Activated naive CD4-positive, alpha-beta T cell treated with anti-CD3 and anti-CD28 coated beads, Interleukin-2, amount 50 U/mL, for 72 hours (primary cell): ENCODE measurements at places on chromosomes 7 and 10.
A peak's percentile ranks its signal among the peaks of the same experiment; 100 is the strongest.

GRCh38 chr10:26269754-26270153, 53.2 kb downstream of the GAD2 start:
- DNase-seq = no peak

DNA sequence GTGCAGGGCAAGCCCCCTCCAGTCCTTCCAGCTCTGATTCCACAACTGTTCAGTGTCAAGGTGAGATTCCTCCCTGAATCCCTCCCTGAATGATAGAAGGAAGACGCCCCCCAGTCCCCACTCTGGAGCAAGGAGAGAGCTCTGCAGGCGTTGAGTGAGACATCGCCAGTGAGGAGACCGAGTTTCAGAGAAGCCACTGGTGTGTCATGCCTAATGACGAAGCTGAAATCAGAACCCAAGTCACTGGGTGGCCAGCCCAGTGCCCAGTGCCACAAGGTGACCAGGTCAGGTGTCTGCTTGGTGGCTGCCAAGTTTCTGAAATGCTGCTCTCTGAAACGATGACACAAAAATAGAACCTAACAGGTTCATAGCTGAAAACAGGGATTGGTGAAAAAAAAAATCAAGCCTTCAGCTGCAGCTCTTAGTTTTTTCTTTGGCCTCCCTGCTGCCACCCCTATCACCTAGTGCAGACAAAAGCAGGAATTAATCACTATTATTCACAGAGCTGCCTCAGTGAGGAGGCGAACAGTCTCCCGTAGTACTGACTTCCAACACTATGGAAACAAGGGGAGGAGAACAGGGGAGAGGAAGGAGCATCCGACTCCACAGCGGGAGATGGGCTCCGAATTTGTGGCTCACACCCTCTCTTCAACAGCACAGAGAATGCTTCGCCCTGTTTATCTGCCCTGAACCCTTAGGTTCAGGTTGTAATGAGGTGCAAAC, 153.5 kb downstream of the ARHGAP12 start:
- DNase-seq = no peak

DNA sequence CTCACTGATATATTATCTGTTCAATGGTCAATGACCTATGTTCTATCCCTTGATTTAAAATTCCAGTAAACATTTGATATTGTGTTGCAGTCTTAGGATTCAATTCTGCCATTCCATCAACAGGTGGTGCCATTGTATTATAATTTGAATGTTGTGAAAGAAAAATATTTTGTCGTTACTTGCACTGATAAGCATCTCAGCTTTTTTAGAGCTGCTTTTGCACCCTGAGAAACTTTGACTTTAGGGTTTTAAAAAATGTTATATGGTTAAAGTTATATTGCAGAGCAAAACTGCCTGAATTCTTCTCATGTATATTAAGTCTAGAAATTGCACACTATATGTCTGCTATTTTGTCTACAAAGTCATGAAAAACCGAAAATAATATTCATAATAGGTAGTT, 18.8 kb upstream of the MINDY3 start:
- no peak for DNase-seq

DNA sequence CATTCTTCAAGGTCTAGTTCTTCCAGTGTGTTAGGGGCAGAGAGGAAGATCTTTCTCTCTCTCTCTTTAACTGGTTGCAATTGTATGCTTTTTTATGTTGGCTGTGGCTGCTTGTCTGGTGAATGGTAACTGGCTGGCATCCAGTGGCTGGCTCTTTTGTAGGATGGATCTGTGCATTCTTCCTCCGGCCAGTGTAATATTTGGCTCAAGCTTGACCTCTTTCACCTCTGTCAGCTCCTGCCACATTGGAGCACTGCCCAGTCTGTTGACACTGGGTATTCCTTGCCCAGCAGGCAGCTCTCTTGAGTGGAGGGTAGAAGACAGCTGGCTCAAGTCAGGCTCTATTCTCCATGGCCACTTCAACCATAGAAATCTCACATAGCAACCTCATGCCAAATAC, 528.3 kb downstream of the PHTF2 start:
- no peak for DNase-seq

DNA sequence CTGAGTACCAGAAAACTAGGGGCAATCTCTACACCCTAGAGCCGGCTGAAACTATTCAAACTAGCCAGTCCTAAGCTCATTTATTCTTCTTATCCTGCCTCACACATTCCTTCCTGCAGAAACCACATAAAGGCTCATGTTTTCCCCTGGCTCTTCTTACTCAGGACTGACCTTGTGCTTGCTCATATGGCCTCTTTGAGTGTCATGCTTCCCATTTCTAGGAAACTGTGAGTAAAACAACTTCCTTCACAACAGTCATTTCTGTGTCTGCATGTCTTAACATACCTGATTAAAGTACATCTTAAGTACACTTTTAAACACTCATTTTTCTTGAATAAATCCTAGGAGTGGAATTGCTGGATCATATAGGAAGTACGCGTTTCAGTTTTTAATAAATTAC, 52.3 kb upstream of the KIAA1217 start:
- DNase-seq = no peak

DNA sequence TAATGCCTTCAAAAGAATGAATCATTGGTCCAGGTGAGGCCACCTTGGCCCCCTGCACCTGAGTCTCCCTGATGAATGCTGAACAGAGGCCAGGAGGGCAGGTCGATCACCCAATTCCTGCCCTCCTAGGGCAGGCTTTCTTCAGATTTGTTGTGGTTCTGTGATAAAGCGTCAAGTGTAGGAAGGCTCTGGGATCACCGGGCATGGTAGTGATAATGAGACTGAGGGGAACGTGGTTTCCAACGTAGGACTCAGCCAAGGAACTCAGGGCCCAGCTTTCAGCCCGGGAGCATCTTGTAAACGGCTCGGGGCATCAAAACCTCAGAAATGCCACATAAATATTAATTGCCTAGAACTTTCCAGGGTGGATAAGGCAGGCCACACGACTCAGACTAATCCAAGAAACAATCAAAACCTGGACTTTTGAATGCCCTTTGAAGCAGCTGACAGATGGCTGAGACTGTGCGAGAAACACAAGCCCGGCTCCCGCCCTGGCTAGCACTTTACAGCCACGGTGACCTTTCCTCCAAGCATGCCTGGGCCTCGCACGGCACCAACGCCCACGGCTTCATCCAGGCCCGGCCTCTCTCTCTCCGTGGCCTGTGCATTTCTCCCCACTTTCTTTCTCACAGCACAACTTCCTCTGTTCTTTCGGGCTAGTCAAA, 239.3 kb upstream of the GRB10 start:
- no peak for DNase-seq

DNA sequence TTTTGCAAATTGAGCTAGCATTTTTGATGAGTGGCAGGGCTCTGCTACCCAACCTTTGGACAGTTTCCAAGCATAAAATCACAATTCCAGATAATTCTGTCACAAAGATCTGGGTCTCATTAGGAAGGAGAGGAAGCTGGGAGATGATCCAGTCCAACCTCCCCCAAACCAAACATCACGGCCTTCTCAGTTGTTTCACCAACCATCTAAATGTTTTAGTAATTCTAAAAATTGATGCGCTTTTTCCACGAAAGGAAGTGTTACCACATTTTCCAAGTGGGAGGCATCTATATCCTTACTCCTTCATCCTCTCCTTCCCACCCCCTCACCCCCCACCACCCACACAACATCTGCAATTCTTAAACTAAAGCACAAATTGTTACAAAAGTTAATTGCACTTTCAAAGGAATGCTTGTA, 108.3 kb downstream of the EGFR start:
- no peak for DNase-seq

DNA sequence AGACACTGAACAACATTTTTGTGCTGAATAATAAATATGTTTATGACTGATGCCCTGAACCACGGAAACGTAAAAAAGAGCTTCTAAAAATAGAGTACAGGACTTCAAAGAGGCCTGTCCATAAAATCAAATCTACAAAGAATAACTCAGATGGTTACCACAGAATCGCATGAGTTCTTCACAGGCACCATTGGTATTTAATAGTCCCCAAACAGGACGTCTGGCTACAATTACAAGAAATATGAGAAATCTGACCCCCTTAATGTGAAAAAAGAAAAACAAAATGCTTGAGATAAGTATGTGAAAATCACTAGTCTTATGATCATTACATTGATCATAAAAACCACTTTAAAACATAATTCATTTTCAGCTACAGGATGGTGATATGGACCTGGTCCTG, 20.8 kb downstream of the CYTH3 start:
- DNase-seq = no peak

GRCh38 chr7:45236666-45237065, 79.1 kb downstream of the RAMP3 start:
- no peak for DNase-seq

GRCh38 chr7:142112086-142112485, 568 bp downstream of the MGAM2 start:
- DNase-seq = no peak

GRCh38 chr10:17028798-17029197, 100.8 kb downstream of the CUBN start:
- DNase-seq = no peak

- peak; percentile 65 for DNase-seq
These were observed 89.2 kb downstream of the DLG5 start for GRCh38 chr10:77837248-77837924.

- DNase-seq = no peak
These were observed 272.4 kb downstream of the ADARB2 start for GRCh38 chr10:1464881-1465417.

DNA sequence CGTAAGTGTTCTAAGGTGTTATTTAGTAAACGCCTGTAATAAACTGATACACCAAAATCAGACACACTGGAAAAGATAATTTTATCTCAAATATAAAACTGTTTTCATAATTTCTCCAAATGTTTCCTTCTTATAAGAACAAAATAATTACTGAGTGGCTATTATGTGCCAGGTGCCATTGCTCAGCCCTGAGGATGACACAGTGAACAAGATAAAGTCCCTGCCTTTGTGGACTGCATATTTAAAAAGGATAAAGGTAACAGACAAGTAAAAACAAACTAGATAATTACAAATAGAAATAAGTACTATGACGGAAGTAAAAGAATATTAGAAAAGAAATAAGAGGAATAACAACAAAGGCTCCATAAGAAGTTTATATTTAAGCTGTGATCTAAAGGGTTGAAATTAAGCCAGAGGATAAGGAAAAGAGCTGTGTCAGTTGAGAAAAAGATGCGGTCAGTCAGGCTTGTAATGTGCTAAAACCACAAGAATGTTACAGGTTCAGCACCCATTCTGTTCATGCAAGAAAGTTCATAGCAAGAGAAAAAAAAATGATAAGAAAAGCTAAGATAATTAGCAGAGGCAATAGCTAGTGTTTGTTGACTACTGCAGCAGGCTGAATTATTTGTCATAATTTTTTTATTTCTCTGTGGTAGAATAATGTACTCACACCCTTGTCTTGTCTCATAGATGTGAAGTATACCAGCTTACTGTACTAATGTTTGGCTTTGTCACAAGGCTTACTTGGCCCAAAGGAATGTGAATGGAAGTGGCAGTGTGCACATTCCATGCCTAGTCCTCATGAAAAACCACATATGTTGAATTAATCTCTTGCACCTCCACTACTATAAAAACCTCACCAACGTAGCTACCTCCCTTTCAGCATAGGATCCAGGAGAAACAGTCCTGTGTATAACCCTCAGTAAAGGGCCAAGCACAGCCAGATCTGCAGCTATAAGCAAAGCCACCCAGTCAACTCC, 75.1 kb downstream of the CRPPA start:
- DNase-seq = no peak

GRCh38 chr10:96266118-96266770, 5.1 kb downstream of the BLNK start:
- no peak for DNase-seq

DNA sequence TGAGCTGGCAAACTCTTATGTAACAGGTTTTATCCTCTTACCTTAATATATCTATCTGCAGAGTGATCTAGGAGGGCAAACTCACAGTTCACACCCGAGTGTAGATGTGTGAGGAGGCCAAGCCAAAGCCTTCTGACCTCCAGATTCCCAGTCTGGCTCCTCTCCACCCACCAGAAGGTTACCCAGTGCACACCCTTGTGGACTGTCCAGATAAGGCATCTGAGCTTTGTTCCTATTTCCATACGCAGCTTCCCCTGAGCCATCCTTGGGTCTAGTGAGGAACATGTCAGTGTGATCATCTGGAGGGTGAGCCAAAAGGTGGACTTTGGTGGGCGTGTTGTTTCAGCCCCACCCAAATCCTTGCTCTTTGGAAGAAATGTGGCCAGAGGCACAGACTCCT, 203.0 kb upstream of the MEOX2 start:
- DNase-seq = no peak

DNA sequence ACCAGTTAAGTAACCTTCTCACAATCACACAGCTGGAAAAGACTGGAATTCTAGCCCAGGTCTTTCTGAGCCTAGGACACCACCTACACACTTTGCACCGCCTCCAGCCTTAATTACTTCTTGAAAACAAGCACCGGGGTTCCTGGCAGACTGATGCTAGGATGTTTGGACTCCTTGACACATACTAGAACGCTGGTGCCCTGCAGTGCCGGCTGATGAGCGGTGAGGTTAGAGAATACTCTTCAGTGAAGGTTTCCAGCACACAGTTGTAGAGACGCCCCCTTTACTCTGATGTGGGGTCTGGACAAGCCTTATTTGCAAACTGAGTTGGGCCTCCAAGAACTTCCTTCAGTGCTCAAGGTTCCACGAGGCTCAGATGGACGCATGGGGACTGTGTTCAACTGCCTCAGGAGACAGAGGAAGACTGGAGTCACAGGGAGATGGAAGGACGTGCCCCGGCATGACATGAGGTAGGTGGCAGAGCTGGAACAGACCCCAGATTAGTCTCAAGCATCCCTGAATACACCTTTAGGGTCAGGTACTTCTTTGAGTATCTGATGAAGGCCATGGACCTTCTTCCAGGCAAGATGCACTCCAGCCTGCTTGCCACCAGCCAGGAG, 89.6 kb downstream of the COBL start:
- DNase-seq = no peak

DNA sequence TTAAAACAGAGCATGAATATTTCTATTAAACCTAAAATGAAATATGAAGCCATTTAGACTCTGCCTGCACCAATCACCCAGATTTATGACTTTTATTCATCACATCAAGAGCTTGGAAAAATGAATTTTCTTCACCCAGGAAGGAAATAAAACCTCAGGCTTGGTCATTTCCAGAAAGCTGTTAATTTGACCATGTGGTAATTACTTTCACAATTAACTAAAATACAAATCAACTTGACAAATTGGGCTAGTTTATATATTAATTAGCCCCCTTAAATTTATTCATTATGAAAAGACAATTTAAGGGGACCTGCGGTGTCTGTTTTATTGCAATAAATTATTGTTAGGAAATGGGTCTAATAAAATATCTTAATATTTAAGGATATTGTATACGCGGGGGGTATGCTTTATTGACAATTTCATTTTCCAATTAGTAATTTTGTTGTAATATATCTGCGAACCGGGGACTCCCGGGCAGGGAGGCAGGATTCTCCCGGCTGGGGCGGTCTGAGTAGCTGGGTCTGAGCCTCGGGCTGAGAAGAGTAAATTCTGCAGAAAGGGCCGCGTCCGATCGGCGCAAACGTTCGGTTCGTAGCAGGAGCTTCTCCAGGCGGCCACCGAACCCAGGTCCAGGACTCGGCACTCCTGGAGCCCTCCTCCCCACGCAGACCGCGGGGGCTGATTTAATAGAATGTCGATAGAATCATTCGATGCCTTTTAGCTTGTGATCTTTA, 9.4 kb upstream of the MNX1 start:
- no peak for DNase-seq

GRCh38 chr7:75531359-75531821, 39.3 kb downstream of the SPDYE5 start:
- no peak for DNase-seq

GRCh38 chr7:126569402-126569801, 683.3 kb downstream of the GRM8 start:
- no peak for DNase-seq

- no peak for DNase-seq
These were observed 114.6 kb downstream of the LRMDA start for GRCh38 chr10:75546004-75546403.
